Fibroblast of skin of left biceps (primary cell): ENCODE measurements at places on chromosomes 3 and 15.

DNA sequence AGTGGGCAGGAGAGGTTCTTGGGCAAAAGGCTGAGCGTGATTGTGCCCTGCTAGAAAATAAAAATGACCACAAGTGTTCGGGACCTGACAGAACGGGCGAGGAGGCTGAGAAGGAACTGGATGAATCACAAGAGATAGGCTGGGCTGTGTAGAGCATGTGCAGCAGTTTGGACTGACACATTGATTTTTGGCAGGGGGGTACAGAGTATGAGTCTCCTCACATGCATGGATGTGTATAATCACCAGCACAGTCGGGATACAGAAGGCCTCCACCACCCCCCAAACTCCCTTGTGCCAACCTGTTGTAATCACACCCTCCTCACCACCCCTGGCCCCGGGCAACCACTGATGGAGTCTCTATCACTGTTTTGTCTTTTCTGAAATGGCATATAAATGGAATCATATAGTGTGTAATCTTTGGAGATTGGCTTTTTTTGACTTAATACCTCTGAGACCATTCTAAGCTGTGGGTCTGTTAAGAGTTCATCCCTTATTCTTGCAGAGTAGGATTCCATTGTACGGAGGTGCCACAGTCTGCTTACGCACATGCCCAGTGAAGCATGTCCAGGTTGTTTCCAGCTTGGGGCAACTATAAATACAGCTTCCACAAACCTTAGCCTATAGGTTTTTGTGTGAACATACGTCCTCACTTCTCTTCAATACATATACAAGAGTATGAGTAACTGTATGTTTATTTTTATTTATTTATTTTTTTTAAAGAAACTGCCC lies 438.8 kb downstream of the FOXP1 start:
- DNase-seq, result no peak

GRCh38 chr3:149251186-149251585 lies 29.6 kb upstream of the CP start:
- DNase-seq, result no peak

GRCh38 chr15:74318376-74319137 lies 48.9 kb downstream of the CYP11A1 start:
- no peak for DNase-seq

DNA sequence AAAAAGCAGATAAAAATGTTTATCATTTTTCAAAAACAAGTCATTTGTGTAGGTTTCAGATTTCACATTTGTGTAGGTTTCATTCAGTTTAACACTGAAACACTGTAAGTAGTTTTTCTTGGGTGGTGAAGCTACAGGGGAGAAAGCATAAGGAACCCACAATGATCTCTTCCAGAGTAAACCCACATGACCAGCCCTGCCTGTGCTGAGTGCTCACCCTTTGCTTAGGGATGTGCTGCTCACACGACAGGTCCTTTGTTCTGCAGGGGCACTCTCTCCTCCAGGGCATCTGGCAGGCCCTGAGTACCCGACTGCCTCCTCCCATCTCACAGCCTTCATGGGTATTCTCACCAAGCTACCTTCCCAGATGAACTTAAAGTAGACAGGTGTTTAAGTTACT lies 28.9 kb downstream of the ZXDC start:
- DNase-seq, result no peak

DNA sequence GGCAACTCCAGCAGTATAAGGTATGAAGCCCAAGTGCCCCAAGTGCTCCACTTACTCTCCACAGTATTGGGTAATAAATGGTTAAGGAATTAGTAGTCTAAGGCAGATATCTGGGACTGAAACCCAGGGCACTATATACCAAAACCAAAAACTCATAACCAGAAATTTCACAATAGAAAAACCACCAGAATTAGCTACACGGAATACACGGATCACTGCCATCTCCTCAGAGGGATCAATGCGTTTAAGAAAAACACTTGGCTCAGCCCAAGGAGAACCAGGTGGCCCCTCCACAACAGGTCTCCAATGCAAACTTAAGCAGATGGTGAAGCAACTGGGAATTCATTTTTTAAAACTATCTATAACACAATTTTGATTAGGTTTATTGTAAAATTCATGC lies 83.6 kb downstream of the FAIM start:
- DNase-seq, result no peak

DNA sequence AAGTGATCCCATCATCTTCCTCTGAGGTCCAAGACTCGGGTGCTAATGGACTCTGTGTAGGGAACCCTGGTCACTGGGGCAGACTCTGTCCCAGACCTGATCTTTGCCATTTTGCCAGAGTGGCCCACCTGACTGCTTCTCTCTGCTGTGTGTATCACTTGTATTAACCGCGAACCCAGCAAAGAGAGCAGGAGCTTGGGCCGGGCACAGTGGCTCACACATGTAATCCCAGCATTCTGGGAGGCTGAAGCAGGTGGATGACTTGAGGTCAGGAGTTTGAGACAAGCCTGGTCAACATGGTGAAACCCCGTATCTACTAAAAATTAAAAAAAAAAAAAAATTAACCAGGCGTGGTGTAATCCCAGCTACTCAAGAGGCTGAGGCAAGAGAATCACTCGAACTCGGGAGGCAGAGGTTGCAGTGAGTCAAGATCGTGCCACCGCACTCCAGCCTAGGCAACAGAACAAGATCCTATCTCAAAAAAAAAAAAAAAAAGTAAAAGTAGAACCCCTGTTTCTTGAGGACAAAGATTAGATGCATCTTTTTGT lies 32.9 kb upstream of the CYP11A1 start:
- no peak for DNase-seq

DNA sequence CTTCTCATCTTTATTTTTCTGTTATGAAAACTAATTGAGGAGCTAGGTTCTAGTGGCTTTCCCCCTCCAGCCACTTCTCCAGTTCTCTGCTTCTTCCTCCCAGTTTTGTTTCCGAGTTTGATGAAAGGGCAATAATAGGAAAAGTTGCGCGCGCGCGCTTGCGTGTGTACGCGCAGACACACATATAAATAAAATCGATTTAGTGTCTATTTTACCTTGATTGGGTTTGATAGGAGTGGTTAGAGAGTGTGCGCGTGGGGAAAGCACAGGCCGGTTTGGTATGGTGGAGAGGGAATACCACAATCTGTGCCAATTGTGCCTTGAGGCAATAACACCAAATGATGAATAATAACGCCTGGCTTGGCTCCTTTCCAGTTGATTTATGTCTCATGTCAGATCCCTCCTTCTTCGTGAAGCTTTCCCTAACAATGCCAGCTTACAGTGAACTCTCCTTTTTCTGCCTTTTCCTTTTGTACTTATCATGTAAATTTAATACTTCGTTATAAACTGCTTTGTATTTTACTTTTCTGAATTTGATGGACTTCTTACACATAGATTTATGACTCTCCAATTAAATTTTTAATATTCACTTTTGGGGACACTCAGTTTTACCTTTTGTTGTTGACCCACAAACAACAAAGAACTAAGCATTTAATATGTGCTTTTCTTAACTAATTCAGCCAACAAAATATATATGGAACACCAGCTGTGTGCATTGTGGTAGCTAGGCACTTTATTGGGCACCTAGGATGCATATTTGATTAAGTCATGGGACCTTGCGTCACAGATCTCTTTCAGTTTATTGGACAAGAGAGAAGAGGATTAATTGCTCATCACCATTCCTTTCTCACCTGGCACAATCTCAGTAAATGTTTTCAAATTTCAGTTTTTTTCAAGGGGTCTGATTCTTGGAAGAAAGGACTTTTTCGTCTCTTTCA lies 1.7 kb downstream of the TIPARP start:
- no peak for DNase-seq

- DNase-seq, result no peak
Observed at GRCh38 chr15:40565333-40566238, 744 bp upstream of the CCDC32 start.
